ENCODE measurements at places on chromosomes 11 and 22. TPM values are rescaled to one million over a fixed set of nuclear protein-coding genes. Genes with fewer than 3 reads are reported as not detected.

The SUSD2 gene
- 0.94 TPM for total RNA-seq

The RFPL2 gene
- not detected for total RNA-seq

The UCP3 gene
- total RNA-seq = 0.22 TPM

The P2RY6 gene
- 0.29 TPM for total RNA-seq

The MRGPRE gene
- not detected for total RNA-seq
